ENCODE measurements at places on chromosomes 5 and 9.

- no peak for DNase-seq
Observed at GRCh38 chr9:94140418-94140780, 56.1 kb downstream of the PTPDC1 start.

DNA sequence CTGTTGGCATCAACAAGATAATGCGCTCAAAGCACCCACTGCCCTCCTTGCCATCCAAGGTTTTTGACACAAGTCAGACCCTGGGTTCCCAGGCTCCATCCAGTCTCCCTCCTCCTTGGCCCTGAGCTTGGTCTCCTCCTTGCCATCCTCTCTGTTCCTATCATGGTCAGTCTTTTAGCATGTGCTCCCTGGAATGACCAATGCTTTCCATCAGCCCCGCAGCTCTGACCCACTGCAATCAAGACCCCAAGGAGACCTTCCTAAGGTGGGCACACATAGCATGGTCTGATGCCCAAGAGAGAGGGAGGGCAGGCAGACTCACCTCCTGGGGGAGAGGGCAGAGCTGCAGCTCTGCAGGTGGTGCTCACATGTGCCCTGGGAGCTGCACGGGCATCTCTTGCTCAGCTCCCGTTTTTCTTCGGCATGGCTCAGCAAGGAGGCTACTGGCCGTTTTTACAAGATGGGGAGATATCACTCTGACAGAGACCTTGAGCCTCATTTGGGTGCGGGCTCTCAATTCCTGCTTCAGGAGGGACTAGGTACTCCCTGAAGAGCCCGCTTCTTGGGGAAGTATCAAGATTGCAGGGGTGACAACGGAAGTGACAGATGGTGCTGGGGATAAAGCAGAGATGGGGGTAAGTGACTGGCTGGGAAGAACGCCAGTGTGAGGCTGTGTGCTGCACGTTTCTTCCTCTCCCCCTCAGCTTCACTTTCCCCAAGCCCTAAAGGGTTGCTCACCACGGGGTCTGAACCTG is 3.3 kb downstream of the SEPTIN8 start:
- DNase-seq, result no peak

DNA sequence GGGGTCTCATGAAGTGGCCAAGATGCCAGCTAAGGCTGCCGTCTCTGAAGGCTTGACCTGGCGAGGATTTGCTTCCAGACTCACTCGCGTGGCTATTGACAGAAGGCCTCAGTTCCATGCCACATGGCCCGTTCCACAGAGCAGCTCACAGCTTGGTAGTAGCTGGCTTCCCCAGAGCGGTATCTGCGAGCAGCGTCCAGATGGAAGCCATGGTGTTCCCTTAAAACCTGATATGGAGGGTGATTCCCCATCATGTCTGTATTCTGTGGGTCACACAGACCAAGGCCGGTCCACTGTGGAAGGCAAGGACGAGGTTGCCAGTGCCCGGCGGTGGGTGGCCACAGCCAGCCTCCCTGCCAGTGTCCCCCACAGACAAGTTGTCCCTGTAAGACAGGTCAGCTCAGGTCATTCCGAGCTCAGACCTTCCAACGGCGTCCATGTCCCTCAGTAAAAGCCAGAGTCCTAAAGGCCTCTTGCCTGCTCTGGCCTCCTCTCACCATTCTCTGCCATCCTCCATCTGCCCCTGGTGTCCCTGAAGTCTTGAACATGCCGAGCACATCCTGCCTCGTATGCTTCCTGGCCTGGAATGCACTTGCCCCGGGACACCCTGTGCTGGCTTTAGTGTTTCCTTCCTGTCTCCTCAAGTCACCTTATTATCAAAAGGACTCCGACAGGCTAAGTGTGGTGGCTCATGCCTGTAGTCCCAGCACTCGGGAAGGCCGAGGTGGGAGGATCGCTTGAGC is 61.3 kb upstream of the LRRTM2 start:
- no peak for DNase-seq

DNA sequence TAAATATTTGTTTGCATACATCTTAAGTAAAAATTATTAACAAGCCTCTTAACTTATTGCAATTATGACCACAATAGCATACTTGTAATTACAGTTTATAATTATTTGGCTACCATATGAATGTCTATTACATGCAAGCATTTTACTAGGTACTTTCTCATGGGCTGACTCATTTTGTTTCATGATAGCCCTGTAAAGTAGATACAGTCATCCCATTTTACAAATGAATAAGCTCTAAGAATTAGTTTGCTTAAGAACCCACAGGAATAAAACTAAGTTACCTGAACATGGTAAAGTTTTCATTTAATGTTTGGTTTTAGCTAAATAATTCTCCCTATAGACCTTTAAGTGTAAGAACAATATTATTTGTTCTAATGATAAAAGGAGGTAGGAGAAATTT is 126.6 kb upstream of the IZUMO3 start:
- no peak for DNase-seq

DNA sequence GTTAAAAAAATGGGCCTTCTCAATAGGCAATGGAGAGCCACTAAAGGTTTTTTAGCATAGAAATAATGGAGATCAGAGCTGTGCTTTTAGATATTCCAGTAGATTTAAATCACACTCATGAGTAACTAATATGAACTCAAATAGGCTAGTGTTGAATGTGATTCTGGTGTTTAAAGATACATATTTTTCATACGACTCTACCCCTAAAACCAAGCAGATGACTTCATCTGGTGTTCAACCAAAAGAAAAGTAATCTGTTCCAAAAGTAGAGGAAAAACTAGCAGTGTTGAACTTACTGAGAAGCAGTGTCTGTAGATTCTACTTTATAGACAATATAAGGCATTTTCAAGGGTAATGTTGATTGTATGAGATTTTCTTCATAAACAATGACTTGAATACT is 138.1 kb downstream of the TSSK1B start:
- DNase-seq, result no peak

GRCh38 chr9:118121361-118121760 is 417.2 kb downstream of the TLR4 start:
- no peak for DNase-seq

Measured in cortex of kidney (tissue), 1 donor.